ENCODE measurements at places on chromosomes 2 and 18.

DNA sequence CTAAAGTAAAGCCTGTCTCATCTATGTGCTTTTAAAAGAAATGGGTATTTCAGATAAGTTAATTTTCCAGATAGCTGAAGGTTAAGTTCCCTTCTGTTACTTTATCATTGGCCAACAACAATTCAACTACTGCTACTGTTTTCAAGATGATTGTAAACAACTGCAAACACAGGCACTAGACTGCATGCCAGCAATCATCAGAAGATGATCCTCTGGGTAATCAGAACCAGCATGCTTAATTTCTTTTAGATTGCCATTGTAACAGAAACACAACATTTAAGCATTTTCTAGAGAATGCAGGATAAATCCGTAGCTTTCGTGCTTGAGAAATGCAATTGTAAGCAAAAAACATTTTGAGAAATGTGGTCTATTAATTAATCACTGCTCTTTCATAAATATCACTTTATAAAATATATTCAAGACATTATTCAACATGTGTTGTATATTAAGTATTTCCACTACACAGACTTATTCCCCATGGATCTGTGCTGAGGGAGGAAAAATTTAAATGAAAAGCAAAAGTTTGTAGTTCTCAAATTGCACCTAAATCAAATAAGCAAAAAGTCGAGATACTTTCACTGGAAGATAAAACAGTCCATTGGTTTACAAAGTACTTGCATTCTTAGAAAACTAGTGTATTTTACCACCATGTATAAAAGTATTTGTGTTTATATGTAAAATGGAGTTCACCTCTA is 133.7 kb downstream of the ATL2 start:
- no peak for DNase-seq

GRCh38 chr2:148565272-148565894 is 79.2 kb upstream of the EPC2 start:
- no peak for DNase-seq

DNA sequence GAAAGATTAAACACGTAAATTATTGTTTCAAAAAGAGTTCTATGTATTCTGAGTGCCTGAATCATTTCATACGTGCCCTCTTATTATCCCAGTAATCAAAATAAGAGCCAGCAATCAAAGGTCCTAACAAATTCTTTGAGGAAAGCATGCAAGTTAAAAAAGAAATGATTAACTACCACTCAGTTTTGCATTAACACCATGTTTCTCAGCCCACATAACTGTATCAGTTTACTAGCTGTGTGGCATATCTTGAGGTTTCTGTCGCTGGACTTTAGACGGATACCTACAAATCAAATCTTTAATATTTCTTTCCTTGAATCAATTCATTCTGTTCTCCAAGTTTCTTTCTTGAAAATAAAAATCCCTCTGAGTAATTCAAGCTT is 668.9 kb upstream of the CHAC2 start:
- DNase-seq: no peak

GRCh38 chr18:21759836-21760235 is 19.2 kb downstream of the MIB1 start:
- DNase-seq: no peak

- DNase-seq: no peak
Measured at GRCh38 chr2:39176997-39177396, 56.1 kb upstream of the SOS1 start.

- DNase-seq: no peak
Measured at GRCh38 chr2:158743466-158743865, 51.7 kb upstream of the DAPL1 start.

- DNase-seq: no peak
Measured at GRCh38 chr2:64785245-64785644, 131.5 kb upstream of the SERTAD2 start.

GRCh38 chr2:31137211-31138036 is 816 bp downstream of the GALNT14 start:
- DNase-seq: no peak

DNA sequence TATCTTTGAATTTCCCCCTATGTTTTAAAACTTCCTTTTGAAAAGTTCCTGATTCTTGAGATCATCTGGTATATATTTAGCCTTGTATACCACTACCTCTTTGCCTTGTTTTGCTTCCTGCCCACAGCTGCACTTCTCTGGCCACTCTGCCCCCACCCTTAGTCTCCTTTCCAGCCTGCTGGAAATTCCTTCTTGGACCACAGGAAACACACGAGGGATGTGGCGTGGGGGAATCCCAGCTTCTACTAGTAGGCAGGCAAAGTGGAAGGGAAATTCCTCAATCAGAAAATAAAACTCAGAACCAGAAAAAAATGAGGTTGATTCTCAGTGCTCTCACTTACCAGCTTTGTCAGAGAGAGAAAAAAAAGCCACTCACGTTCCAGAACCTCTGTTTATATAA is 13.4 kb downstream of the IL18RAP start:
- no peak for DNase-seq

DNA sequence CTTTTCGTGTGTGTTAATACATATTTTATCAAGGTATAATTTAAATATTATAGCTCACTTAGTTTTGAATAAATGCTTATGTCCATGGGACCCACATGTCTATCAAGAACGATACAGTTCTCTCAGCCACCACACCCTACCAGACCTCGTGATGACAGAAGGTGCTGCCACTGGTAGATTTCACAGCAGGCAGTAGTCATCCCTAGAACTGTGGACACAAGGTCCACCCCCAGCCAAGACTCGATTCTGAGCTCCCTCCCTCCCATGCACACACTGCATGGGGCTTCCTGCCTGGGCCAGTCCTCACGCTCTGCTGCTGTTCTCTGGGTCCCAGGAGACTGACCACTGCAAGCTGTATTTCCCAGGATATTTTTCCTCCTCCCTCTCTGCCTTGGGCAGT is 26.5 kb upstream of the CREB1 start:
- peak; percentile 63 for DNase-seq

GRCh38 chr2:57894381-57894780 is 152.2 kb upstream of the VRK2 start:
- no peak for DNase-seq

- DNase-seq: no peak
Measured at GRCh38 chr18:46562674-46563192, 94.3 kb downstream of the LOXHD1 start.

DNA sequence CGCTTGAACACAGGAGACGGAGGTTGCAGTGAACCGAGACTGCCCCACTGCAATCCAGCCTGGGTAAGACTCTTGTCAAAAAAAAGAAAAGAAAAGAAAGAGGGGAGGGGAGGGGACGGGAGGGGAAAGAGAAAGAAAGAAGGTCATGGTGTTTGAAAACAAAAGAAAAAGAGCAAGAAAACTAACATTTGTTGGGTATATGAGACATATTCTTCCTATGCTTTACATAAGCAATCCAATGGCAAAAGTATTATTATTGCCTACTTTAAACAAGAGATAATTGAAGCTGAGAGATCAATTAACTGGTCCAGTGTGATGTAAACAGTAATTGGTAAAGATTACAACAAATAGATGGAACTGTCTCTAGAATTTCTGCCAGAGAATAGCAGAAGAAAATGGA is 157.3 kb downstream of the ZRANB3 start:
- no peak for DNase-seq

- no peak for DNase-seq
Measured at GRCh38 chr2:95357717-95358280, 44.7 kb upstream of the FAHD2A start.

DNA sequence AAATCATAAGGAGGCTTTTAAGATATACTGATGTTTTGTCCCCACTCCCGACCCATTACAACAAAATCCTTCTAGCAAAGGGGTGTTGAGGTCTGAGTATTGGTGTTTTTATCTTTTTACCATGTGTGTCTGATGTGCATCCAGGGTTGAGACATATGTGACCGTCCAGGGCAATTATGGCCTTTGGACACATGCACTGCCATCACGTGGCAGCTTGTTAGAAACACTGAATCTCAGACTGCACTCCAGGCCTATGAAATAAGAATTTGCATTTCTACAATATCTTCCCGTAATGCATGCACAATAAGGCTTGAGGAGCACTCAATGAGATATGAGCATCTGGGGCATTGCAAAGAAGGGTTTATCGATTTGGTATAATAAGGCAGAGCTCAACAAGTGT is 235.1 kb upstream of the ZNF804A start:
- no peak for DNase-seq

DNA sequence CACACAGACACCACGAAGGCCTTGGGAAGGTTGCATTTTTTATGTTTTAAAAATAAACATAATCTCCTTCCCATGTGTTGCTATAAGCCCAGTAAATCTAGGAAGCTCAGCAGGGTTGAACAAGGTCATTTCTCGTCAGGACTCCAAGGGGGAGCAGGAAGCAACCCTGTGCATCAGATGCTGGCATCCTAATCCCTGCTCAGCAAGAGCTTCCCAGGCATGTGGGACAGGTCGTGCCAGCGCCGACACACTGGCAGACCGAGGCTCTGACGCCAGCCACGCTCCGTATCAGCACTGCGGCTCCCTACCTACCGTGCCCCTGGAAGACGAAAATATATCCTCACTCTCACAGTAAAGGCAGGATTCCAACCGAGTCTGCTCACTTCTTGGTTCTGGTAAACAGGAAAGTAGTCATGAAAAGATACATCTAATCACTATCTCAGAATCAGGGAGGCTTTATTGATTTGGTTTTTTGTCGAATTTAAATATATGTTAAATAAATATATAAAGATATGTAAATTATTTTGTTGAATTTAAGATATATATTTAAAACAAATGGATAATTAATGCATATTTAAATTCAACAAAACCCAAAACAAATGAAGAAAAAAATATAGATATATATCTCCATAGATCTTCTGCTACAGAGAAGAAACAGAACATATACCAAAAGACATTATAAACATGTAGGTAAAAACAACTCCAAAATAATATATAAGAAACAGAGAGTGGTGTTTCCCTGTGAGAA is 61.4 kb downstream of the TXNL1 start:
- no peak for DNase-seq

DNA sequence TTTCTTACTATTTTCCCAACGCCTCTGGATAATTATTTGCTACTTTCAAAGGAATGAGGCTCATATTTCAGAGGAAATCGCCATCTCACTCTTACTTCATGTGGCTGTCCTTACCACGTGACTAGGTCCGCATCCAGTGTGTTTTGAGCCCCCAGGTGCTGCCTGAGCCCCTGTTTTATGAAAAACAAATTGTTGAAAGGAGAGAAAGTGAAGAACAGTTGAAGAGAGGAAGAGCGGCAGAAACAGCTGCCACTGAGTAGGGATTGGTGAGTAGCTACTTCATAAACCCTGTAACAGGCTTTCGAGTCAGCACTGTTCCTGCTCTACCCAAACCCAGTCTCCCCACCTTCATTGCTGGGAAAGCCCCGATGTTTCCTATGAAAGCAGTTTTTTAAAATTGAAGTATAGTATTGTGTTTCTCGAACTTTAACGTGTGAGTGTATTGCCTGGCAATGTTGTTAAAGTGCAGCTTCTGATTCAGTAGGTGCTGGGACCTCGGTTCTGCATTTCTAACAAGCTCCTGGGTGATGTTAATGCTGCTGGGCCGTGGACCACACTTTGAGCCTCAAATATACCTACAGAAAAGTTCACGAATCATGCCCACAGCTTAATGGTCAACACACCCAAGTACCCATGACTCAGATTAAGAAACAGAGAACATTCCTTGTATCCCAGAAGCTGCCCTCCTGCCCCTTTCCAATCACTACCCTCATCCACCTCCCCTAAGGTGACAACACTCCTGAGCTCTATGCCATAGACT is 39.7 kb downstream of the TMEM177 start:
- DNase-seq: no peak

GRCh38 chr2:139917690-139918384 is 1137.6 kb upstream of the NXPH2 start:
- DNase-seq: no peak

- no peak for DNase-seq
Measured at GRCh38 chr2:29224693-29225551, 109.7 kb downstream of the CLIP4 start.

DNA sequence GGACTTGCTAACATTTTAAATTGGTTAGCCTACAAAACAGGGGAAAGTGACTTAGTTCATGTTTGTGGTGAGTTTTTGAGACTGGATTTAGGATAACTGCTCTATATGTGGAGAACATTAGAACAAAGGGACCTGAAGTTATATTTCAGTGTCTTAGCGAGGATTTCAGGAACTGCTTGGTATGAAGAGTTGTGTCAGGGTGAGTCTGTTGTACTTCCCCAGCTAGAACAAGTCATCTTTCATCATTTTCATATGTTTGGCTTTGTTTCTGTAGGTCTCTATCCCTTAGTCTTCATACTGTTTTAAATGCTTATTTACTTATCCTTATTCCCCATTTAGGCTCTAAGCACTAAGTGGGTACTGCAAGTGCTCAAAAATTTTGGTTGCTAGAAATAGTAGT is 41.9 kb downstream of the KCMF1 start:
- DNase-seq: peak; percentile 40

GRCh38 chr2:211751848-211752247 is 786.8 kb downstream of the ERBB4 start:
- DNase-seq: no peak

- DNase-seq: peak; percentile 42
Measured at GRCh38 chr2:134739236-134739878, 20.6 kb upstream of the TMEM163 start.

GRCh38 chr2:127176371-127177311 is 43.5 kb downstream of the CYP27C1 start:
- DNase-seq: peak; percentile 98

GRCh38 chr2:114614592-114614991 is 172.2 kb downstream of the DPP10 start:
- DNase-seq: no peak

DNA sequence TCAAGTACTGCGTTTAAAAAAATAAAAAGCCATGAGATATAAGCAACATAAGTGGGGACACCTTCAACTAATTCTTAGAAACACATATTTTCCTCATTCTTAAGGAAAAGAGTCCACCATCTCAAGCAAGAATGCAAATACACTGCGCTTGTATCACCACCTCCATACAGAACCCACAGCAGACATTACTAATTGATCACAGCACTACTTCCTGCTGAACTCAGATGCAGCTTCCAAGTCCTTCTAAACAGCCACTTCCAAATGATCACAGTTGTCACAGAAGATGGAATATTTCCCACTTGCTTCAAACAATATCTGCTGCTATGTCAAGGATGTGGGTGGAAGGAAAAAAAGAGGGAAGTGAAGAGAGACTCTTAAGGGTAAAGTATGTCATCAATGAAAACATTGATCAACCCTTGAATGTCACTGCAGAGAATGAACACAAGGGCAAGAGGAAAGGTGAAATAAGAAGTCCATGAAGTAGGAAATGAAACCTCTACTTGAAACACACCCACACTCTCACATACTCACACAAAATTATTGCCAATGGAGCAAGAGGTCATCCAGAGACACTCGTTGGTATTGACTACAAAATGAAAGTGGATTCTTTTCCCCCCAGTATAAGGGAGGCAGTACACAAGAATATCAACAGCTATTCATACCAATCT is 22.1 kb downstream of the TGFA start:
- peak; percentile 71 for DNase-seq
